ENCODE measurements at places on chromosomes 6 and 20. TPM values are rescaled to one million over a fixed set of nuclear protein-coding genes. Genes with fewer than 3 reads are reported as not detected.

GRCh38 chr6:146598772-146599405 is at the start of gene ADGB:
Gene ADGB, plus strand, starts transcription at chr6:146598972. Its CDS starts 69 bp downstream, at chr6:146599041.
- DNase-seq = peak; percentile 76

DNA sequence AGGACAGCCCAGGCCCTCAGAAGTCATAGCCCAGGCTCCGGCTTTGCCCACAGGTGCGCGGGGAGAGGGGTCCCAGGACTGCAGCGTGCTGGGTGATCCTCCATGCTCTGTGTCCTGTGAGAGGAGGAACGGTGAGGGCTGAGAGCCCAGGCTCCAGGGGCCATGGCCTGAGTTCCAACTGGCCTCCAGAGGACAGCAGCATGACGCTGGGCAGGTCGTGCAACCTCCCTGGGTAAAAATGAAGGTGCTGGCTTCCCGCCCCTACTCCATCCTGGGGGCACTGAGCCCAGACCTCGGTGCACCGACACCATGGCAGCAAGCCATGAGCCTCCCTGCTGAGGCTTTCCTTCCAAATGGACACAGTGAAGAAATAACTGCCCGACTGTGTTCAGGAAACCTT is 305.4 kb downstream of the TAF4 start:
- DNase-seq = no peak

The DEFB132 gene
- not detected for total RNA-seq

- peak; percentile 11 for DNase-seq
Observed at GRCh38 chr6:15800841-15801617, 138.2 kb upstream of the DTNBP1 start.

The C20orf141 gene
- not detected for total RNA-seq
